ENCODE measurements at places on chromosomes 16 and 17. TPM values are rescaled to one million over a fixed set of nuclear protein-coding genes. Genes with fewer than 3 reads are reported as not detected.

- peak; percentile 56 for DNase-seq
Observed at GRCh38 chr17:6755731-6756184, at the start of gene XAF1. TSS of gene XAF1 (plus strand) at chr17:6756046. CDS start at chr17:6756079, 33 bp downstream.

DNA sequence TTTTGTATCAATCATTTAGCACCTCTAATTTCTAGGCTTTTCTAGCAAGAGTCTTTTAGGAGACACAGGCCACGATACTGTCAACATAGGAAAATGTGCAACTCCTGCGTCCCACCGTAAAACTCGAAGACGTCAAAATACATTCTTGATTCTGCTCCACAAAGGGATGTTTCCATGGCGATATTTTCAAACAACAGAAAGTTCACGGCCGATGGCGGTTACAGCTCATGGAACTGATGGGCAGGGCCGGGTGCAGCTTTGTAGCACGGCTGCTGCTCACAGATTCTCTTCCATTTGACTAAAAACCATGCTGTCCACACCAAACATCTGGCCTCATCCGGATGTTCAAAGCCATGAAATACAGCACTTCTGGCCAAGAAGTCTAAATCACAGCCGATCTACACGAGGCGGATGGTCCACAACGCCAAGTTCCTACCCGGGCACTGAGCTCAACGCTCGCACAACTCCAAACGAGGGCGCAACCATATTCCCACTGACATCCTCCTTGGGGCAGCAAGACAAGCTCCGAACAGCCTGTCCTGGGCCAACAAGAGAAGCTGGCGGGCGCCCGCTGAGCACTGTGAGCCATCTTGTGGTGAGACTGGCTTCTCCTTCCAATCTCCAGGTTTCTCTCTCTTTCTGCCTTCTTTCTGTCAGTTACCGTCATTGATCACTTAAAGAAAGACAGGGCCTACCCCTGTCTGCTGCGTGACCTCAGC, 79.8 kb downstream of the ZNF778 start:
- no peak for DNase-seq

GRCh38 chr17:17711641-17712162, 30.4 kb downstream of the RAI1 start:
- DNase-seq = no peak

DNA sequence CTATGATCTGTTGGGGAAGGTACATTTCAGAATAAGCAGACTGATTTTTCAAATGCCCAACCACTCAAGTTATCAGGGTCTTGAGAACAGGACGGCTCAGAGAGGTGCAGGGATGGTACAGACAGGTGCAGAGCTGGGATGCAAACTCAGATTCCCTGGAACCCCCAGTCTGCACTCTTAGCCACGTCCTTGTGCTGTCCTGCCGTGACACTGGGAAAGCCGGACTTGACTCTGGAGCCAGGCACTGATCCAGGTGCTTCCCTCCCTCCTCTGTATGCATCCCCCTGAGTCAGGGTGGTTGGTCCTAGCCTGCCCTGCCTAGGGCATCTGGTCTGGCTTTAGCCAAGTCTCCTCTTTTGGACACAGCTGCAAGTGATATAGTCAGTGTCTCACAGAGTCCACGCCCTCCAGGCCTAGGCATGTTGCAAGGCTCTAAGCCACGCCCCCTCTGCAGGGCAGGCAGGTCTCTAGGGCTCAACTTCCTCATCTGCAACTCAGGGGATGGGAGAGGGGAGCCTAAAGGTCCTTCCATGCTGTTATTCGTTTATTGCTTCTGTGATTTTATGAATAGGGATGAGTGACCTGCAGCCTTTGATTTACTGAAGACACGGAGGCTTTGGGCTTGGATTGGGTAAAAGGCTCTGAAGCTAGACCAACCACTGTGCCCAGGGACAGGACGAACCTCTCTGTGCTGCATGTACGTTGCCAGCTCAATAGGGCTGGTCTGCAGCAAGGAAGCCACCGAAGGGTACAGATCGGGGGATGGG, 97.3 kb downstream of the SDK2 start:
- peak; percentile 67 for DNase-seq

- no peak for DNase-seq
Observed at GRCh38 chr17:20234276-20234675, 225.1 kb downstream of the SPECC1 start.

DNA sequence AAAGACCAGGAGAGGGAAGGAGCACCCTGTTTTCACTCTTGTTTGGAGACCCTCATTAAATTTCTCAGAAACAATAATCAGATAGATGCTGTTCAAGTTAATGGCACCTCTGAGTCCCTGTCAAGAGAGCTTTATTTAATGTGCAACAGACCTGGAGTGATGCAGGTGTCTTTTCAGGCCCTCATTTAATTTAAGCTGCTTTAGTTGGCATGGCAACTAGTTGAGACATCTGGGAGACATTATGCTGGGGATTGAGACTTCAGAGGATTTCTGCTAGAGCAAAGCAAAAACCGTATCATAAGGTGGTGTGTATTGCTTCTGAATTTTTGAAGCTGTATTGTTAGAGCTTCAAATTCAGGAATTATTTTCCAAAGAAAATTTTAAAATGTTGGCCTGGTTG, 108.5 kb downstream of the NLK start:
- DNase-seq = no peak

GRCh38 chr16:6977291-6977690, 355.4 kb upstream of the RBFOX1 start:
- DNase-seq = no peak

DNA sequence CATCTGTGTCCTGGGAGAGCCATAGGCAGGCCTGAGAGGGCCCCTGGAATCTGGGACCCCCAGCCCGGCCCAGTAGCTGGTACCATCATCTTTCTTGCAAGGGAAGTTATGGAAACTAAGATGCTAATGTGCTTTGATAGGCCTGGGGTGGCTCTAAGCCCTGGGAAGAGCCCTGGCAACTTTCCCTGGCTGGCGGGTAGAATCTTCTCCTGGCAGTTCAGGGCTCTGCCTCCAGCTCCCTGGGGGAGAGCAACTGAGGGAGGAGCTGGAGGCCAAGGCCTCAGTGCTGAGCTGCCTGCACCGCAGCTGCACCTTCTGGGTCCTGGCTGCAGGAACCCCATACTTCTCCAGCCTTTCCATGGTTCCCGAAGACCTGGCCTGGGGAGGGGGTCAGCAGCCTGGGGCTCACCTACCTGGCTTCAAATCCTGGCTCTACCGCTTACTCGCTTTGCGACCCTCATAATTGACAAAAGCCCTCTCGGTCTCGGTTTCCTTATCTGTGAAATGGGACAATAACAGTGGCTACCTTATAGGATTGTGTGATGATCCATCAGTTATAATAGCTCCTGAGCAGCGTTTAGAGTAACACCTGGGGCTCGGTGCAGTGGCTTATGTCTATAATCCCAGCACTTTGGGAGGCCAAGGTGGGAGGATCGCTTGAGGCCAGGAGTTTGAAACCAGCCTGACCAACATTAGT, 333.7 kb downstream of the SEC14L1 start:
- DNase-seq = no peak

GRCh38 chr16:3182608-3183444, 5.2 kb upstream of the OR1F1 start:
- DNase-seq = no peak

DNA sequence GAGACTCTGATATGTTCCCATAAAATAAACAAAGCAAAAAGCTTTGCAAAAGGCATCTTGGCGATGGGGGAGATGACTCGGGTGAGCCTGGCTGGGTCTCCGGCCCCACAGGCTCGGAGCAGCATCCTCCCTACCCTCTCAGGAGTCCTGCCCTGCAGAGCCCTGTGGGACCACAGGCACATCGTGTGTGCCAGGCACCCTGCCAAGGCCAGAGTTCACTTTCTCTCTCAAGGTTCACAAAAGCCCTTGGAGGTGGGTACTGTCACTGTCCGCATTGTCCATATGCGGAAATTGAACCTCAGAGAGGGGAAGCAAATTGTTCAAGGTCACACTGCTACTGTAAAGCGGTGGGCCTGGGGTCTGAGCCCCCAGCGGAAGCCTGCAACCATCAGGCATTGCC, 48.5 kb downstream of the CRISPLD2 start:
- DNase-seq = no peak

DNA sequence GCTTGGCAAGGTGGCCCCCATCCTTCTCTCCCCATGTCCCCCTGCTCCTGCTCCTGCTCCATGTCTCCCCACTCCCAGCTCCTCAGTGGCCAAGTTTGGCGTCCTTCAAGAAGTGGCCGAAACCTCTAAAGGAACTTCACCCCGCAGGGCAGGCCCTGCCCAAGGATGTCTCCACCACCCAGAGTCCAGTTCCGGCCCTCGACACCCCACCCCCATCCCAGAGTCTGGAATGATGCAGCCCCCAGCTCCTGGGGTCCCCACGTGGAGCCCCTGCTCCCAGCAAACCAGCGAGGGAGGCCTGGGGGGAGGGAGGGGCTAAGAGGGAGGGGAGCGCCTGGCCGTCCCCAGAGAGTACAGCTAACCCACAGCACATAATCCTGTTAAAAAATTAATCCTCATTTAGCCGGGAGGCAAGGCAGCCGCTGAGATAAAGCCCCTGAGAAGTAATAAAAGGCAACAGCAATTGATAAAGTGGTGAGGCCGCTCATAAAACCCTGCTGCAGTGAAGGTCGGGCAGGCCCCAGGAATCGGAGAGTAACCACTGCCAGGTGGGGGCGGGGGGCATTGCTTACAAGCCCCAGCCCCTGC, 9.9 kb upstream of the ENPP7 start:
- no peak for DNase-seq

The HBA2 gene
- total RNA-seq = 4.9 TPM

The PDILT gene
- not detected for total RNA-seq

The SBK1 gene
- 0.28 TPM for total RNA-seq

The ATP1B2 gene
- total RNA-seq = 0.55 TPM

The PRKCB gene
- total RNA-seq = 3.8 TPM

The TRIM65 gene
- 15.0 TPM for total RNA-seq

Measured in left colon (tissue), 2 donors.